Suppressor macrophage treated with lipopolysaccharide for 1 hour (primary cell): ENCODE measurements at places on chromosomes 4 and X.
A peak's percentile ranks its signal among the peaks of the same experiment; 100 is the strongest.

- peak; percentile 36 for DNase-seq
These were observed 351.9 kb upstream of the FTHL17 start for GRCh38 chrX:31423609-31424189.

GRCh38 chr4:138677748-138678147, 337.8 kb upstream of the NOCT start:
- DNase-seq = no peak

GRCh38 chr4:57370691-57371090, 260.5 kb upstream of the IGFBP7 start:
- no peak for DNase-seq

DNA sequence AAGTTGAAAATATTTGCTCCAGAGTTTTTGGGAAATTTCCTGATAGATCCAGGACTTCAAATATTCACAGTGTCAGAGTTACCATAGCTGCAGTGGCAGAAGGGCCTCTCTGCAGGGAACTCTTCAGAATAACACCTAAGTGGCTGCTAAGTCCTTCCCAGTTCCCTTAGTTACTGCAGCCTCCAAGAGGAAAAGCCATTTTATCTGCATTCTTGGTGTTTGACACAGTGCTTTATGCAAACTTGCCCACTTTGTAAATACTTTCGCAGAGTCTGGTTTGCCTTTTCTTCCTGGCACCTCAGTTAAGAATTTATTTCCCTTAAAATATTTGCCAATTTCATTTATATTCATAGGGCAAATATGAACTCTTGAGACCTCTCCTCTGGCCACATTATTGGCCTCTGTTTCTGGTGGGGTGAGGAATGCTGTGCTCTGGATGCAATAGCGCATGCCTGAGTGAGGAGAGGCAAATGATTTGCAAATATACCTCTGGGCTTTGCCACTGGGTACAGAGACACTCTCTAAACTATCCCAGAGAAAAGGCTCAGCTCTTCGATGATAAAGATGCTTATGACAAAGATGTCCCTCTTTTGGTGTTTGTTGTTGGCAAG, 566.3 kb upstream of the NR3C2 start:
- DNase-seq = no peak

DNA sequence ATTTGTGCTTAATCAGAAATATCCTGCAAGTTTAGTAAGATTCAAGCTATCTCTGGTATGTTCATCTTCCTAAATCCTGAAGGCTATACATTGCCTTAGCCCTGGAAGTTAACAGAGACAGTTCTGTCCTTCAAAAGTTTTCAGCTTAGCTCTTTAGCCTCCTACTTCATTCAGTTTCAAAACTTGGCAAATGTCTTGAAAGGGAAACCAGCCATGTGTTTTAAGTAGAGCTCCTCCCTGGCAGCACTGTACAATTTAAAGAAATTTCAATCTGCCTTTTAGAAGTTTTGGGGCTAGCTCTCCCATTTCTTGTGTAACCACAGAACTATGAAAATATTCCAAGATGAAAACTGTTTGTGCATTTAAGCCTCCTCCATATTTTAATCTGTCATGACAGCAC, 47.0 kb downstream of the FANCB start:
- DNase-seq = no peak

GRCh38 chr4:99339172-99339571, 13.4 kb downstream of the ADH1C start:
- no peak for DNase-seq

DNA sequence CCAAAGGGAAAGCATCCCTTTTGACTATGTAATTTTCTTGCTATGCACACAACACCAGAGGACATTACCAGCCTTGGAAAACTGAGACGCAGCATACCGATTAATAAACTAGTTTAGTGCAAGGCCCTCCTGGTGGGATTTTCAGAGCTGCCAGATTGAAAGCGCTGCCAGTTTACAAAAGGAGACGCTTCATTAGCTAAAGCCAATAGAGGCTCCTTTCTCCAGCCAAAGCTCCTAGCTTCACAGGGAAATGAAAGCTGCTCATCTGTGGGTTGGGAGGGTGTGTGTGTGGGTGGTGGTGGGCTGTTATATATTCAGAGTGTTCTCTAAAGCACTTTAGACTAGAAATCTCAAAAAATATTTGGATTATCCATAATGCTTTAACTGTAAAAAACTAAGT, 32.4 kb downstream of the SPANXN4 start:
- no peak for DNase-seq

DNA sequence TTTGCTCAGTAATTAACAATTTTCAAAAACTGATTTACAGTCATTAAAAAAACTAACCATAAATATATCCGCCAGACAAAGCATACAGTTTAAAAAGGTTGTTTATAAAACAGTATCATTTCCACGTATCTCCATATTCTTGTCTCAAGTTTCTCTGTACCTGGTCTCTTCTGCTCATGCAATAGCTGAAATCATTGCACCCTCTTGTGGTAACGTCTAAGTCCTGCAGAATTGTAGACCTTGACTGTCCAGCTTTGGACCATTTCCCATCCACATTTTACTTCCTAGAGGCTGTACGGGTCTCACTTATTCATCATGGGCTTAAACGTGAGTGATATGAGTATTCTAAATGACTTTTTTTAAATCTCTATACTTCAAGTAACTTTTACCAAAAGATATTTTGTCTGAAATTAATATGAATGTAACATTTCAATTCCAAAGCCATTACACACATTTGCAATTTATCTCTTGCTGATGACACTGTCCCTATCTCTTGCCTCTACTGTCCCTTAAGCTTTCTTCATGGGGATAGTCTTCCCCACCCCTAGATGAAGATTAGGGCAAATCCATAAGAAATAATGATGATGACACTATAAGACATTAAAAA, 118.5 kb downstream of the BTC start:
- DNase-seq = peak; percentile 70

DNA sequence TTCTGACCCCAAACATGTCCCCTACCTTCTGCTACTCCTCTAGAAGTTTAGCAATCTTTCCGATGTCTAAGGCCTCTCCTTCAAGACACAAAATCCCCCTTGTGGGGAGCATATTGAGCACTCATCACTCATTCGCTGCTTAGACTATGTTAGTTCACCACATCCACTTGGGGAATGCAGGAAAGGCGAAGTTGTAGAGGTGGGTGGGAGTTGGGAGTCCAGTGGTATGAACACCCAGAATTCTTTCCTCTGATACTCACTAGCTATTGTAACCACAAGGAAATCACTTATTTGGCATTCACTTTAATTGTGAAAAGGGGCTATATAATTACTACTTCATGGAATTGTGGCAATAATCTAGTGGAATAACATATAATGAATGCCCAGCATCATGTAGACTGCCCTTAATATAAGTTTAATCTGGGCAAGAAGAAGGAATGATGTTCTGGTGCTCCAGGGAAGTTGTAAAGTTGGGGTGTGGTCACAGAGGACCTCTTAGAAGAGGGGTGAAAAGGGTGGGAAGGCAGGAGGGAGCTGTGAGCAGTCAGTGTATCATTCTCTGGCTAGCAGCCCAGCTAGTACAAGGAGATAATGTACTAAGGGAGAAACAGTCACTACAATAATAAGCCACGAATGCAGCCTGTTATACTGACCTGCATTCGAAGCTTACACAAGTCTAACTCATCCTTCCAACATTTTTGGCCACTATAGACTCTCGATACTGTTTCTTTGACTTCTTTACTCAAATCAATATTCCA, 468.2 kb upstream of the DIPK2B start:
- no peak for DNase-seq
